Activated CD4-positive, CD25-positive, alpha-beta regulatory T cell (primary cell): ENCODE measurements at places on chromosomes 5 and 9.

- no peak for DNase-seq
These were observed 22.4 kb downstream of the GRAMD2B start for GRCh38 chr5:126445502-126446174.

GRCh38 chr5:177426566-177427210, at the start of gene GRK6:
Gene GRK6 (plus strand): TSS chr5:177426676. CDS start chr5:177426846, 170 bp downstream.
- peak; percentile 66 for DNase-seq

- DNase-seq: no peak
These were observed 31.7 kb downstream of the GPR21 start for GRCh38 chr9:123065196-123065595.

DNA sequence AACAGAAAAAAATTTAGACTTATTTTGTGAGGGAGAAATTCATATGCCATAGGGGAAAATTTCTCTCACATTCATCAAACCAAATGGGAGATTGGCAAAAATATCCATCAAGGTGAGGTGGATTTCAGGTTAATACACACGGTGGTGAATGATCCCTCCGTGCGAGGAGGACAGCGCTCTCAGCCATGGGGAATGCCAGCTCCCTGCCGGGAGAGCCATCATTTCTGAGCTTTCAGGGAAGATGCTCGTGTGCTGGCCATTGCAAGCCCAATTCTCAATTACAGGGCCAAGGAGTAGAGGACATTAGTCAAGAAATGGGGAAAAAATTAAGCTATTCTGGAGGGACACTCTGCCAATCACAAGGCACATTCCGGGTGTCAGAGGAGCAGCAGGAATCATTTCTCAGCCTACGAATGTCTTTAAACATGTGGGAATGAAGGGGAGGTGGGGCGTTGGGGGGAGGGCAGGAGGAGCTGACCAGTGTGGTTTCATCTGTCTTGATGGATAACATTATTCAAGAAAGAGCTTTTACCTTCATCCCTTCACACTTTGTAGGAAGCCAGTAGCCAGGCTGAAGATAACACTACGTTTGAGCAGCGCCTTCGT, 165.5 kb downstream of the DAB2IP start:
- DNase-seq: no peak

GRCh38 chr5:107302441-107302840, 368.3 kb downstream of the EFNA5 start:
- DNase-seq: no peak

- DNase-seq: no peak
These were observed 240.6 kb downstream of the MARCHF11 start for GRCh38 chr5:15938961-15939360.

DNA sequence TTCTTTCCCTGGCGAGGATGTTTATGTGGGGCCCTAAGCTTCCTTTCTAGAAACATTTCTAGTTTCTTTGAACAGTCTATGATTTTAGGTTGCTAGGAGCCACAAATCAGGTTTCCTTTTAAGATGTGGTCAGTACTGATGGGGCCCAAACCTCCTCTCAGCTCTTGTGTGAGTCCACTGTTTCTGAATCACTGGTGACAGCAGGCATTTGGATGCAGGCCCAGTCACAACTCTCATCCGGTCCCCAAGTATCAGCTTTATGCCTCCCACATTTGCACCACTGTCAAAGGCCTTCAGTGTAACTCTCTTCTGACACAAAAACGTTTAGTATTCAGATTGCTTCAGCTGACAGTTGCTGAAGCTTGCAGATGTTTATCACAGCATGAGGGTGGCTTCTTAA, 7.8 kb downstream of the DMRT2 start:
- DNase-seq: no peak

DNA sequence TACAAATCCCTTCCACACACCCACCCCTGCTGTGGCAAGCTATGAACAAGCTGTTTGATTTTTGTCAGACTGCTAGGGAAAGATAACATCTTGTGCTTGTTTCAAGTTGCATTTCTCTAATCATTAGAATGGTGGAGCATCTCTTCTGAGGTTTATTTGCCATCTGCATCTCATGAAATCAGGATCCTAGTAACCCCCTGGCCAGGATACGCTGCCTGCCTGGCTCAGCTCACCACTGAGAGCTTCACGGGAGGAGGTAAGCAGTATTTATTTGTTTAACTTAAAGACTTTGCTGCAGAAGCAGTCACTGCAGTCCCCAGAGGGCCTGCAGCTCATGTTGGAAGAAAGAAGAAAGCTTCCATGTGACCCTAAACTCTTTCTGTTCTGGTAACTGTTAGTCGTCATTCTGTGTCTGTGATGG, 83.3 kb upstream of the CXCL14 start:
- DNase-seq: no peak

DNA sequence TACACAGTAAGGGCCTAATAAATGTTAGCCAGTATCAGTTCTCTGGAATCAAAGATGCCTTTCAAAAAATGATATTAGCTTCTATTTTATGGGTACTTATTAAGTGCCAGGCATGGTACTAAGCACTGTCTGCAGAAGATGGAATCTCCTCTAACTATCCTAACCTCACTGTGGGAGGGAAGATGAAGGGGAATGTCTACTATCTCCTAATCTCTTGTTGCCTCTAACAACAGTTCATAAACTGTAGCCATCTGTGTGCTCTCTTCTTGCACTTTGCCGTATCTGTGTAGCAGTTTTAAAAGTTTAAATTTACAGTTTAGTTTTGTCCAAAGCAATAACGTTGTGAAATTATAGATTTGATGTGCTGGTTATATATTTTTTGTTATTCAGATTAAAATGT, 99.6 kb upstream of the CCDC112 start:
- no peak for DNase-seq

DNA sequence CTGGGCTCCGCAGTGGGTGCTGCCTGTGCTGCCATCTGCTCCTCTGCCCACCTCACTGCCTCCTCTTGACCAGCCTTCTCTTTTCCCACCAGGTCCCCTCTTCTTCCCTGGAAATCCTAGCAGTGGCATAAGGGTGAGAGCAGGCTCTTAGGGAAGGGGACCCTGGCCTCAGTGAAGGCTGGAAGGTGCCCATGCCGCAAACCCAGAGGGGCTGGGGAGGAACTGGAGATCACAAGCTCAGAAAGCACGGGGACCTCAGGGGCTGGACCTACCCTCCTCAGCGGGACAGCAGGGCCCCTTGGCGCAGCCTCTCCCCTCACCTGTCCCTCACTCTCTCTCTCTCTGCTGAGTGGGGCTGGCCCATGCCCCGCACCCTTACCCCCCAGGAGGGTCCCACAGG, 144.4 kb upstream of the IRX2 start:
- no peak for DNase-seq

GRCh38 chr9:129486756-129487657, 133.9 kb downstream of the C9orf50 start:
- DNase-seq: no peak

DNA sequence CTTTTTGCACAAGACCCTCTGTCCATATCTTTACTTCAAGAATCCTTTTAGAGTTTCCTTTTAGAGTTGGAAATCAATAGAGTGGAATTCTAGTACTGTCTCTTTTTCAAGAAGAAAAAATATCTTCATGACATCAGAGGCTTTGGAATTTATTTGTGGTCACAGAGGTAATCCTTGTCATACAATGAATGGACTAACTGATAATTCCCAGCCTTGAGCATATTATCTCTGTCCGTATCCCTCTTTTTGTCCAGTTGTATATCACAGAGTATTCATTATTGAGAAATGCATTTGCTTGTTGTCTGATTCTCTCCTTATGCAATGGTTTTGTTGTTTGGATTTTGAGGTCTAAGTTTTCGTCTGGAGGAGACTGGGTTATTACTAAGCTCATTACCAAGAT, 82.0 kb upstream of the HAPLN1 start:
- no peak for DNase-seq

DNA sequence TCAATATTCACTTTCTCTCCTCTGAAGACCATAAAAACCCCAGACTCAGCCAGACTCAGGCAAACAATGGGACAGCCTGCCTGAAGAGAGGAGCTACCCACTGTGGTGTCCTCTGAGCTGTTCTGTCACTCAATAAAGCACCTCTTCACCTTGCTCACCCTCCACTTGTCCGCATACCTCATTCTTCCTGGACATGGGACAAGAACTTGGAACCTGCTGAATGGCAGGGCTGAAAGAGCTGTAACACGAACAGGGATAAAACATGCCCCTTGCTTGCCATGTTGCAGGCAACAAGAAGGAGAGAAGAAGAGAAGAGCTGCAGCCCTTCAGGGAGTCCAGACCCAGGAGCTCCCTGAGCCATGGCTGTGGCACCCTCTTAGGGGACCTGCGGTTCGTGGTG, 86.8 kb upstream of the SEMA6A start:
- DNase-seq: no peak

- no peak for DNase-seq
These were observed 47.6 kb downstream of the ADAMTS2 start for GRCh38 chr5:179297486-179298180.

DNA sequence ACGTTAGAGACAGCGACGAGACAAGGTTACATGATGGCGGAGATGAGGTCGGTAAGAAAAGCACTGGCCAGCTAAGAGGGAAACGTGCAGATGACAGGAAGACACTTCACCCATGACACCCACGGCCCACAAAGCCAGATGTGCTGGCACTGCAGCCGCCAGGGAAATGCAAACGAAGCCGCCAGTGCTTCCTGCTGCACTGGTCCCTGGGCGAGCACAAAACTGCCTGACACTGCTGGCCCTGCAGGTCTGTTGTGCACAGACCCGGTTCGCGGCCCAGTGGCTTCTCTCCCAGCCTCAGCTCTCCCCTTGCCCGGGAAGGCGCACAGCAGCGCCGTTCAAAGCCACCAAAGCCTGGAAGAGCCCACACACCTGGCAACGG, 20.3 kb downstream of the QSOX2 start:
- no peak for DNase-seq

DNA sequence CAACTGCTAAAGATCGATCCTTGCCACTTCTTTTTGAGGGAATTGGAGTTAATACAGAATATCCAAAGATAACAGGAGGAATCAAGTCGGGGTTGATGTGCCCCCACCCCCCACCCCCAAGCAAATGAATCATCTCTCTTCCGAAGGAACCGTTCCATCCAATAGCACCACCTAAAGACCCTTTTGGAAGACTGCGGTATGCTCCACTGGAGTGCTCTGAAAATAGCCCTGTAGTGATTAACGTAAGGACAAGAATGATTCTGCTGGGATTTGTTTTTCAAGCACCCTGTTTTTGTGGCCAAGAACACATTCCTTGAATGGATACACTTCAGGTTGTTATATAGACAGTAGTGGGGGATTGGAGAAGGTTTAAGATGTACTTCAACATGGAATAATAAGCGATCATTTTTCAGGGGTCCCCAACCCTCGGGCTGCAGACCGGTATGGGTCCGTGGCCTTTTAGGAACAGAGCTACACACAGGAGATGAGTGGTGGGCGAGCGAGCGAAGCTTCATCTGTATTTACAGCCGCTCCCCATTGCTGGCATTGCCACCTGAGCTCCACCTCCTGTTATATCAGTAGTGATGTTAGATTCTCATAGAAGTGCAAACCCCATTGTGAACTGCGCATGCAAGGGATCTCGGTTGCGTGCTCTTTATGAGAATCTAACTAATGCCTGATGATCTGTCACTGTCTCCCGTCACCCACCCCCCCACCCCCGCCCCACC, 44.5 kb upstream of the TMEM252 start:
- DNase-seq: no peak

GRCh38 chr9:81798606-81799005, 109.3 kb upstream of the TLE1 start:
- DNase-seq: no peak

DNA sequence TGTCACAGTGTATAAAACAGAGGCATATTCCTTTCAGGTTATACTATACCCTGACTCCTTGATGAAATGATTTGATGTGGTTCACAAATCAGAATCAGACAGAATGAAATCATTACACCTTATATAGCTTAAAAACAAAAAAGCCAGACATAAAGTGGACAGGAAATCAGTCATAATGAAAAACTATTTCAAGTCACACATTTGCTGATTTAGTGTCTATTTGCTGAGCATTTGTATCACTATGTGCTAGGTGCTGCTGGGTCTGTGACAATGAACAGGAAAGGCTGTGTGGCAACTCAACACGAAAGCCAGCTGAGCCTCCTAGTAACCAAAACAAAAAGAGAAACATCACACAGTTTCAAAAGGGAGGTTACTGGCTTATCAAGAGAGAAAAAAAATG, 194.0 kb downstream of the EFNA5 start:
- DNase-seq: no peak

DNA sequence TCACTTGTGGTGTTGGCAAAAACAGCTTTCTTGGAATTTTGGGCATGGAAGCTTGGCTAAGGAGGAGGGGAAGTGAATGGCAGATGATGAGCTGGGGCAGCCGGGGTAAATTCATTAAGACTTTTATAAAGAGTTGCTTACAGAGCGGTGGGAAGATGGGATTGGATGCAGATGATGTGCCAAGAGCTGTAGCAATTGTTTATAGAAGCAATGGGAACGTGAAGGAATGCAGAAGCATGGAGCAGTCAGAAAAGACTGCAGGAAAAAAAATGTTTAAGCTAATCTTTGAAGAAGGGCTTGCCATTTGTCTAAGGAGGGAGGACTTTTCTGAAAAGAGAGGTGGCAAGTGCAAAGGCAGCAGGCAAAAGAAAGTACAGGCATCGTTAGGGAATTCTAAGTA, 86.6 kb upstream of the SHISAL2B start:
- DNase-seq: no peak

- no peak for DNase-seq
These were observed 333.9 kb downstream of the DIRAS2 start for GRCh38 chr9:90308691-90309090.

GRCh38 chr5:65050140-65050539, 281.4 kb downstream of the CWC27 start:
- DNase-seq: no peak

DNA sequence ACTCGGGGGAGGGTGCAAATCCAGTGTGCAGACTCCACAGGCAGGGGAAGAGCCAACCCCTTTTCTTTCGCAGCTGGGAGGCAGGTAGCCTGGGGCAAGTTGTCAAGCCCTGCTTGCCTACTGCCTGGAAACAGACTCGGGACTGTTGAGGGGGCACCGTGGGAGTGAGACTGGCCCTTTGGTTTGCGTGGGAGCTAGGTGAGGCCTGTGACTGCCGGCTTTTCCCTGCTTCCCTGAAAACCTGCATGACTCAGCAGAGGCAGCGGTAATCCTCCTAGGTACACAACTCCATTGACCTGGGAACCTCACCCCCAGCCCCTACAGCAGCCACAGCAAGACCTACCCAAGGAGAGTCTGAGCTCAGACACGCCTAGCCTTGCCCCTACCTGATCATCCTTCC, 509.5 kb downstream of the DTWD2 start:
- no peak for DNase-seq

- DNase-seq: no peak
These were observed 824.4 kb upstream of the TYRP1 start for GRCh38 chr9:11868795-11869194.

- DNase-seq: no peak
These were observed 124.8 kb upstream of the LARP1 start for GRCh38 chr5:154630410-154630809.

GRCh38 chr9:32992595-32993238, 8.7 kb downstream of the APTX start:
- DNase-seq: no peak

DNA sequence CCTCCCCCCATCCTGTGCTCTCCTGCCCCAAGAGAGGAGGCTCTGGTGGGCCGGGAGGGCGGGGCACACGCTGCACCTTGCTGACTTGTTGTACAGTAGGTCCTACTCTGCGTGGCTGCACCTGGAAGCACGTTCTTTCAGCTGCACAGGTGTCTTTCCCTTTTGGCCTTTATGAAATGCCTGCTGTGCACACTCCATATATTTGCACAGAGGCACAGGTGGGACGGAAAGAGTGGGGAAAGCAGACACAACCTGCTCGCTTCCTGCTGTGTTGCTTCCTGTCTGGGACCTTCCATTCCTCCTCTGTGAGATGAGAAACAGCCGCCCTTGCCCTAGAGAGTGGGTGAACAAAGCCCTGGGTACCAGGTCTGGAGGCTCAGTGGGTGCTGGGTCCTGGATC, 4.8 kb downstream of the USP20 start:
- DNase-seq: no peak

- no peak for DNase-seq
These were observed 10.8 kb upstream of the PRRX2 start for GRCh38 chr9:129654554-129655040.
